ENCODE measurements at places on chromosomes 5 and 9.

DNA sequence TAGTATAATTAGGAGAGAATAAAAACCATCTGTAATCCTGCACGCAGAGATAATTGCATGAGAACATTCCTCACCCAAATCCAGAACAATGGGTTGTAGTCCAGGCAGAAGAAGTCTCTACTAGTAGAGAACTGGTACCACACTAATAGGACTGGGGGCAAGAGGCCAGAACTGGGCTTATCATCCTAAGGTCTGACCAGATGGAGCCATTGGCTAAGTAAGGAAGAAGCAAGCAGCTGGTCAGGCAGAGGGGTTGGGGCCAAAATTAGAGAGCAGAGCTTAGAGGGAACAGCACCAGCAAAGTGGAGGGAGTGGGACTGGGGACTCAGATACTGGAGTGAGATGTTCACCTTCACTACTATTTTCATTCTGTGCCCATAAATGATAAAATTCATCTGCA, 35.4 kb upstream of the MAP1B start:
- DNase-seq, result no peak

GRCh38 chr9:121884057-121884541, 209.0 kb downstream of the TTLL11 start:
- DNase-seq, result peak; percentile 57

DNA sequence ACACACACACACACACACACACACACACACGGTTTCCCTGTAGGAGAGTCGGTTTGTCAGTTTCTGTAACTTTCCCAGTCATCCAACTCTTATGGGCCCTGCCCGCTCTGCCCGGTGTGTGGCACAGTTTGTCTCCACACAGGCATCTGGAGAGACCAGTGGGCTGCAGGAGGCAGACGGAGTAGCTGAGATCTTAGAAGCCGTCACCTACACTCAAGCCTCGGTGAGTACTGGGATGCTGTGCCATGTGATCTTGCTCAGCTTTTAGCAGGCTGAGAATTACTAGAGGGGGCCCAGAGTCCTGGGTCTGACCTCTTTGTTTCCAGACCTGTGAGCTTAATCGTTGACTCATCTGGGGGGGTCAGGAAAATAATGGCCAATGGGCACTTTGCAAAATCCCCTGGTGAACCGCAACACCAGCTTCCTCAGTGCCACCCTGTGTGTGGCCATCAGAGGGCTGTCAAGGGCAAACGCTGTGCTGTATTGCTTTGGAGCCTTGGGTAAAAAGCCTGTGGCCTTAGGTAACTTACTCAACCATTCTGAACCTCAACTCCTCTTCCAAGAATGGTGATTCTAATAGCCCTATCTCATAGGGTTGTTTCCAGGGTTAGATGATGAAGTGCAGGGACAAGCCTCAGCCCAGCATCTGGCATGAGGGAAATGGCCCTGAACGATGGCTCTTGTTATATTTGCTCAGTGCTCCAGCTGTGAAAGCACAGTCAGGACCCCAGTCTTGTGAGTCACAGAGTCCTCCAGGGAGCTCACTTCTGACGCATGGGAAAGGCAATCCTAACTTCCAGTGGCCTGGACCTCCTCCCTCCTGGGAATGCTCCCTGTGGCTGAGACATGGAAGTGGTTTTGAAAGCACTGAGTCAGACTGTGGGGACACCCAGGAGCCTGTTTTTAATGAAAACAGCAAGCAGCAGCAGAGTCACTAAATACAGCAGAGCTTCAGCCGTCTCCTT, 45.6 kb downstream of the COL15A1 start:
- no peak for DNase-seq

GRCh38 chr5:141343242-141343952, at the start of gene PCDHGA3:
Gene PCDHGA3 (plus strand): TSS chr5:141343829. CDS start chr5:141344034, 205 bp downstream.
- no peak for DNase-seq

DNA sequence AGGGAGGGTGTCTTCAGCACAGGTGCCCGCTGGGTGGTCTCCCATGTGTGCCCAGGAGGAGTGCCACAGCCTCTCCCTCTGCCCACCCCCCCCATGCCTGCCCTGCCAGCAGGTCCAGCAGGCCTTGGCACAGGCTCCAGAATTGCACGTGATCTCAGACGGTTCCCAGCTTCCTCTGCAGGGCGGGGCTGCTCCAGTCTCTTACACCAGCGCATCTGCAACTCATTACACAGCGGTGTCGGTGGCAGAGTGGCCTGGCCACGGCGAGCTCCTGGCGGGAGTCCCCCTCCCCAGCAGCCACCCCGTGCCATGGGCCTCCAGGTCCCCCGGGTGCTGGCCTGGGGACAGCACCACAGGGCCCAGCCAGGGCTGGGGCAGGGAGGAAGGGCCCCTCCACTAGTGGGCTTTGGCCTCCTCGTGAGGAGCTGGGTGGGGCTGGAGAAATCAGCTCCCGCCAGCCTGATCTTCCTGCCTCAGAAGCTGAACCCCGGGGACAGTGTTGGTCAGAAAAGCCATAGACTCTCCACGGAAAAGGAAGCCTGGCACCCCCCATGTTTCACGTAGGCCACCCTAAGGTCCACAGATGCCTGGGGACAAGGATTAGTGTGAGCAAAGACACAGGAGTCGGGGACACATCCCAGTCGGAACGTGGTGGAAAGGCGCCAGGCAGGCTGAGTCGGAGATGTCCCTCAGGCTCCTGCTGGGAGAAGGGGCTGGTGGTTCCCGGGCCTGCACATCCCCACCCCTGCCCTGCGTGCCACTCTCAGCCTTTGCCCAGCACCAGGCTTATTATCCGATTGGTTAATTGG, 40.2 kb downstream of the RXRA start:
- DNase-seq, result no peak

DNA sequence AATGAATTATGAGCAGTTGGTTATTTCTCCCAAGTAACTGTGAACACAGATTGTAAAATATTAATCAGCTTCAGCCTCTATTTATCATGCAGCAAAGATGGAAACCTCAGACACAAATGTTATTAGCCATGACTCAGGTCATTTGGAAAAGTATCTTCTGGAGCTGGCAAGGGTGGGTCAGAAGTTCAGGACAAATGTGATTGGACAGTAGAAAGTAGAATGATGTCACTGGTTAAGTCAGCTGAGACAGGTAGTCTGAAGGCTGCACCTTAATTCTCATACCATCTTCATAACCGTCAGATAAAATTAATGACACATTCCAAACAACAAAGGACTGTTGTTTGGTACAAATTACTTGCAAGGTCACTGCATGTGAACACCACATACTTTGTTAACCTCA, 140.2 kb downstream of the EMB start:
- DNase-seq, result no peak

GRCh38 chr9:128870128-128870940, 11.4 kb downstream of the KYAT1 start:
- no peak for DNase-seq

GRCh38 chr5:150632305-150633160, 7.9 kb upstream of the SYNPO start:
- DNase-seq, result no peak

GRCh38 chr5:136058039-136058971, 29.5 kb downstream of the TGFBI start:
- DNase-seq, result no peak

- no peak for DNase-seq
Measured at GRCh38 chr5:19547640-19548039, 440.4 kb downstream of the CDH18 start.

DNA sequence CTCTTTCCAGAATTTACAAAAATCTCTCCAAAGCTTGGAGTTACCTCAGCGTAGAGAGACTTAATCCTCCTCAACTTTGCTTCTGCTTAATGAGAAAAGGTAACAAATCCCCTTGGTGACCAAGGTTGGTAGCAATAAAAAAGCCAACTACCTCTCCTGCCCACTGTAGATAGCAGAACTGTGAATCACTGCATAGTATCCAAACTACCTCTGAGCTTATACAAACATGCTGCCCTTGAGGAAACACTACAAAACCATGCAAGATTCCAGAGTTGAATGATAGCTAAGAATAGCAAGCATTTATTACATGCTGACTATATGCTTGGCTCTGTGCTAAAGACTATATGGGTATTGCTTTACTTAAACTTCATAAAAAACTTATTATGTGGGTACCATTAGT, 2.8 kb upstream of the ADAMTS12 start:
- DNase-seq, result no peak

- DNase-seq, result no peak
Measured at GRCh38 chr9:127826253-127826913, 23.7 kb downstream of the FPGS start.

DNA sequence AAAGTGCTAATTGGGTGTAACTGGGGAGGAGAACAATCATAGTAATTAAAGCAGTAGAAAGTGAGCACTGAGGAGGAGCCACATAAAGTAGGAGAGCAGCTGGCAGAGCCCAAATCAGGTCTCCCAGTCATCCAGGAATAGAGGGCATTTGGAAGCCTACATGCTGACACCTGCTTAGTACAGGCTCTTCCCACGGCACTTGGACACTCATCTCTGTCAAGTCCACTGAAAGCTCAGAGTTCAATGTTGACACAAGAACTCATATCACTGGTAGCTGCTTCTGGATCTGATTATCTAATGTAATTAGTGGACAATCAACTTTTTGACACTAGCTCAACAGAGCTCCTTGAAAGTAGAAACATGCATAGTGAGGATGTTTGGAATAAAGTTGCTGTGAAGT, 45.9 kb upstream of the PCSK1 start:
- no peak for DNase-seq

- no peak for DNase-seq
Measured at GRCh38 chr5:6714226-6715041, 1.2 kb downstream of the TENT4A start.

DNA sequence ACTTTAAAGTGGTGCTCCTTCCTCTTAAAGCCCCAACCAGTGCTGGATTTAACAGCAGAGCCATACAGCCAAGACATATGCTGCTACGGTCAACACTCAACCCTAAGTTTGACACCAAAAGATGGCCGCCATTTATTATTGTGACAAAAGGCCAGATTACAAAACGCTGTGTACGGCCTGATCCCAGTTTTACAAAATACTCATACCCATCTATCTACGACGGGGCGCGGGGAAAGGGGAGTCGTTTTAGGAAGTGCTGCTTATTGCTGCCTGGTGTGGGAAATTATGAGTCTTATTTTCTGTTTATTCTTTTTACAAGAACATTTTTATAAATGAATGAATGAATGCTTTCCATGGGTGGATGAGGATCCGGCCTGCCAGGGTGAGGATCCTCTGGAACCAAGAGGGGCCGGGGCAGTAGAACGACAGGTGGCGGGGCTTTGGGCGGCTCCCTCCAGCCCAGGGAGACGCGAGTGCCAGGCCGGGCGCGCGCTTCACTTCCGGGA, 457 bp upstream of the IDNK start:
- no peak for DNase-seq

GRCh38 chr9:115746496-115746895, 407.1 kb upstream of the PAPPA start:
- DNase-seq, result no peak

DNA sequence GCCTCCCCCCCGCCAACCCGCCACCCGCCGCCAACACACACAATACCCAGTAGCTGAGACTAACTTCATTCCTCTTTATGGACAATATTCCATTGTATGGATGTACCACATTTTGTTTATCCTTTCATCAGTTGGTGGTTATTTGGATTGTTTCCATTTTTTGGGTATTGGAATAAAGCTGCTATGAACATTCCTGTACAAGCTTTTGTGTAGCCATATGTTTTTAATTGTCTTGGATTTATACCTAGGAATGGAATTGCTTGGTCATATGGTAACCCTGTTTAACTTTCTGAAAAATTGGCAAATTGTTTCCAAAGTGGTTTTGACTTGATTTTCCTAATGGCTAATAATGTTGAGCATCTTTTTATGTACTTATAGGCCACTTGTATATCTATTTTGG, 4.9 kb upstream of the UBTD2 start:
- no peak for DNase-seq

- no peak for DNase-seq
Measured at GRCh38 chr5:39164529-39165402, 54.6 kb downstream of the FYB1 start.

DNA sequence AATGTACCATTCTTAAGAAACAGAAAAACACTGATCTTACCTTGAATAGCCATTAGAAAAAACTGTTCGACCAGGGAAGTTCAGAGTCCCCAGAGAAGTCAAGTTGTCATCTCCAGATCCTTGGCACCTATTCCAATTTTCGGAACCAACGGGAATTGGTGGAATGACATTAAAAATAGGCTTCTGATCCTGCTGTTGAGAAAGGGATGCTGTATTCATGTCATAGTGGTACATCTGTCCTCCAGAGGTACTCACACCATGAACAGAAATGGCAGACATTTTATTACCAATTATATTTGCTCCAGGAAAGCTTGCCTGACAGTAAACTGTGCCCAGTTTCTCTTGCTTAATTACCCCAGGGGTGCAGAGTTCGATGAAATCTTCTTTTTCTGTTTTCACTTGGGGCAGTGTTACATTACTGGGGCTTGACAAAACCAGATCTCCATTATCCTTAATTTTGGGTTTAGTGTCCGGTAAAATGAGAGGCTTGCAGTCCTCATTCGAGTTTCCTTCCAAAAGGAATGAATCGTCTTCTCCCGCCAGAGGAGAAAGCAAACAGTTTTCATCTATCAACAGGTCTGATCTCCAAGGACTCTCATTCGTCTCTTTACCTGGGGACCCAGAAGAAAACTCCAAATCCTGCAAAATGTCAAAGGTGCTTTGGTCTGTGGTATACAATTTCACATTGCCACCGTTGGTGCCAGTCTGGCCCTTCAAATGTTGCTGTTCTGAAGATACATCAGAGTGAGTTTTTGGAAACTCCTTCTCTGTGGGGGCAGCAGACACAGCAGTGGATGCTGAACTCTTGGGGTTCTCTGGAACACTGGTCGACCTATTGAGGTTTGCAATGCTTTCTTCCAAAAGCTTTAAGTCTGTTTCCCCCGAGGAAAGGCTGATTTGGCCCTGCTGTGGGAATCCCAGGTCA, 3.6 kb downstream of the NR3C1 start:
- DNase-seq, result no peak

DNA sequence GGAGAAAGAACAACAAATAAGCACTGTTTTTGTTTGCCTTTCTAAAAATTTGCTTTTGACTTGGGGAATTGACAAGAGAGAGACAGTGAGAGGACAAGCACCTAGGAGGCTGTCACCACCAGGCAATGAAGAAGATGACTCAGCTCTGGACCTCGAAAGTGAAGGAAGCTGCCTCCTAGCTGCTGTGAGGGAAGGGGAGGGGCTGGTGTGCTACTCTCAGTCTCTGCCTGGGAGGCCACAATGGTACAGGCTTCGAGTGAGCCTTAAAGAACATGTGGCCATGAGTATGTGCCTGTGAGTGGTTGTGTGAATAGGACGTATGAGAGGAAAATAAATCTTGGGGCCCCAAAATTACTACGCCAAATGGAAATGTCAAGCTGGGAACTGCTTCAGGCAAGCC, 7.1 kb upstream of the PLK2 start:
- DNase-seq, result peak; percentile 35

DNA sequence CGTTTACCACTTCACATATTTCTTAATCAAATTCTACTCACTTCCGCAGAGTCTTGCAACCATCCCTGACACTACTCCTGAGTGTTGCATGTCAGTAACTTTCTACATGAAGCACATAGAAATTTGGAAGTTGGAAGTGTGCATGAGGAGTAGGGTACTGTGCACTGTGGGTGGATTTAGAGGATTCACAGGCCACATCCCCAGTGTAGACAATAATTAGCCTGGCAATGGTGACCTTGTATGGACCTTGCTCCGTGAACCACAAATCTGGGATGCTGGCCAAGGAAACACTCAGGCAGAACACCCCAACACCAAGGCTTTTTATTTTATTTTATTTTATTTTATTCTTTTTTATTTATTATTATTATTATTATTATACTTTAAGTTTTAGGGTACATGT, 25.5 kb downstream of the CTSL start:
- DNase-seq, result no peak

GRCh38 chr9:138103111-138103848, 225.7 kb downstream of the CACNA1B start:
- DNase-seq, result no peak

GRCh38 chr9:137643921-137644320, 25.1 kb downstream of the EHMT1 start:
- DNase-seq, result no peak

GRCh38 chr9:122929796-122930354, 1.4 kb downstream of the ZBTB26 start:
- no peak for DNase-seq
